Chondrocyte (in vitro differentiated cells): ENCODE measurements at places on chromosomes 7 and 10.

GRCh38 chr10:57579926-57580325 lies 687.8 kb downstream of the IPMK start:
- no peaks in the 10 kb centered on the region for H3K36me3 ChIP-seq
- no peak for DNase-seq
- no peak overlapping the region for H3K27ac ChIP-seq
- no peak overlapping the region for H3K4me3 ChIP-seq

DNA sequence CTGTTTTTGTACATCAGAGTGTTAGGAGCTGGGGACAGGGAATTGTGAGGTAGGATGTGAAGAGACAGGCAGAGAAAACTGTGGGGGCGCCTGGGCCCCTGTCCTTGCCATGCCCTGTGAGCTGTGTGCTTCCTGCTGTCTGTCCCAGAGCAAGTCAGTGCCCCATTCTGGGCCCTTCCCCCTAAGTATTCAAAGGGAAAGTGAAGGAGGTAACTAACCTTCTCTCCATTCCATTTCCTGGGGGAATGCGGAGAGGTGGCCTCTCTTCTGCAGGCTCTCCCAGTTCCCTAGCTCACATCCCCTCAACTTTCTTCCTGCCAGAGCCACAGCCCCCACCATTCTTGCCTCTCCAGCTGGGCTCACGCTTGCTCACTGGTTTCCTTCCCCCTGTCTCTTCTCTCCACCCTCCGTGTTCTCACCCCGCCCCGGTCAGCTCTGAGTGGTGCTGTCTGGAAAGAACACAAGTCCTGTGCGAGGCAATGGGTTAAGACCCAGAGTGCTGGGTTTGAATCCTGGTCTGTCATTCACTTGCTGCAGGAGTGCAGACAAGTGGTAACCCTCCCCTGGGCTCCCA lies 9.7 kb upstream of the VSIR start:
- DNase-seq, result peak; percentile 58
- H3K4me1 ChIP-seq, result no peaks in the 10 kb centered on the region
- H3K36me3 ChIP-seq, result no peaks in the 10 kb centered on the region
- H3K4me3 ChIP-seq, result no peak overlapping the region

DNA sequence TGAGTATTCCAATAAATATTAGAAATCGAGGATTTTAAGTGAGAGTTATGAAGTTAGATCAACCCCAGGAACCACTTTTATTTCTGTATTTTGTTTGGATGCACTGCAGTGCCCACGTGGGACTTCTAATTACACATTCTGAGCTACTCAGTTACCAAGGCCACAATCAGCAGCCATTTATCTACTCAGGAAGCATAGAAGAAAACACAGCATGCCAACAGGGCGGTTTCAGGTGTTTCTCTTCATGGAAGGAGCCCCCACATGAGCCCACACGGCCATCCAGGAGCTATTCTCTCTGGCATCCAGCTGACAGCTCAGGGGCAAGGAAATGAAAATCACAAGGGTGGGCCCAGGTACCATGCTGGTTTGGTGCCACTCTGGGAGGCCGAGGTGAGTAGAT lies 266.5 kb upstream of the MKLN1 start:
- no peak for DNase-seq
- H3K27ac ChIP-seq, result no peak overlapping the region
- H3K27me3 ChIP-seq, result no peaks in the 10 kb centered on the region
- H3K36me3 ChIP-seq, result peaks cover 2% of the 10 kb centered on the region

DNA sequence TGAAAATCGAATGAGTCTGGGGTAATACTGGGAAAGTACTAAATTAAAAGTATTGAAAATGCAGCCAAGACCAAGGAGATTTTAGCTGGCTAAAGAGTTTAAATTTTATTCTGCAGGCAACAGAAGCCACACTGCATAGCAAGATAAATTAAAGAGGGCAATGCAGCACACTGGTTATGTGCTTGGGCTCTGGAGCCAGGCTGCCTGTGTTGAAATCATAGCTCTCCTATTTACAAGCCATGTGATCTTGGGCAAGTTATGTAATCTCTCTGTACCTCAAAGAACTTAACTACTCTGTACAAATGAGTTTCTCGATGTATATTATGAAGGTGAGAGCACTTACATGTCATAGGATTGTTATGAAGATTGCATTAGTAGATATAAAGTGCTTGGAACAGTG lies 9.9 kb downstream of the SLC25A13 start:
- no peak overlapping the region for H3K4me3 ChIP-seq
- peaks cover 21% of the 10 kb centered on the region for H3K4me1 ChIP-seq
- no peak for DNase-seq
- no peak overlapping the region for H3K27ac ChIP-seq

DNA sequence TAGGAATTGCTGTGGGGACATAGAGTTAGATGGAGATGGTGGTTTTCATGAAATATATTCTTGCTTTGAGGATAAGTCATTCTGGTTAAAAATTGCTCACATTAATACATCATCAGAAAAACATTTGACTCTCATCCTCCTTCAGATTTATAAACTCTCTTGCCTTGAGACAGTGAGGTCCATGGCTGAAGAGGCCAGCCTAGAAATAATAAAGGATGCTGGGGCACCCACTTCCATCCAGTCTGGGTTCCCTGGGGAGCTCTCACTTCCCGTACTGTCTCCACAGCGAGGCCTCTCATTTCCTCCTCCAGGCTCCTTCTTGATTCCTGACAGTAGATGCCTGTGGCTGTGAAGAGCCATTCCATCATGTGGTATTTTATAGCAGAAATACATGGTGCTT lies 73.3 kb upstream of the PRKG1 start:
- no peak for DNase-seq
- peak overlapping the region; percentile 16 for H3K4me3 ChIP-seq
- peak overlapping the region; percentile 87 for H3K27ac ChIP-seq
- H3K27me3 ChIP-seq, result no peaks in the 10 kb centered on the region
- peaks cover 69% of the 10 kb centered on the region for H3K4me1 ChIP-seq

- peaks cover 4% of the 10 kb centered on the region for H3K36me3 ChIP-seq
- peaks cover 27% of the 10 kb centered on the region for H3K27me3 ChIP-seq
- H3K4me3 ChIP-seq, result no peak overlapping the region
- H3K27ac ChIP-seq, result no peak overlapping the region
Measured at GRCh38 chr10:13397052-13397451, 49.0 kb upstream of the SEPHS1 start.

DNA sequence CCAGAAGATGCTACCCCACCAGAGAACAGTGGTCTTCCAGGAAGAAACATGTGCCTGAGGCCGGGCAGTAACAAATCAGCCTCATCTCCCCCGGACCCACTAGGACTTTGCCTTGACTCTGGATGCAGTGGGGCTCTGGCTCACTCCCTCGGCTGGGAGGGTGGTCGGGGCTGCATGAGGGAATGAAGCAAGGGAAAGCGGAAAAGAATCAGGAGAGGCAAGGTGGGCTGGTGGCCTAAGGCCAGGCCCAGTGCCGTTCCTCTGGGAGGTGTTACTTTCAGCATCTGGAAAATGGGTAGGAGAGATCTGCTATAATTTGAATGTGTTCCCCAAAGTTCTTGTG lies 51.8 kb downstream of the CLEC2L start:
- no peak overlapping the region for H3K4me3 ChIP-seq
- H3K27me3 ChIP-seq, result no peaks in the 10 kb centered on the region
- no peak overlapping the region for H3K27ac ChIP-seq
- DNase-seq, result no peak
- no peaks in the 10 kb centered on the region for H3K4me1 ChIP-seq
- peaks cover 36% of the 10 kb centered on the region for H3K36me3 ChIP-seq

DNA sequence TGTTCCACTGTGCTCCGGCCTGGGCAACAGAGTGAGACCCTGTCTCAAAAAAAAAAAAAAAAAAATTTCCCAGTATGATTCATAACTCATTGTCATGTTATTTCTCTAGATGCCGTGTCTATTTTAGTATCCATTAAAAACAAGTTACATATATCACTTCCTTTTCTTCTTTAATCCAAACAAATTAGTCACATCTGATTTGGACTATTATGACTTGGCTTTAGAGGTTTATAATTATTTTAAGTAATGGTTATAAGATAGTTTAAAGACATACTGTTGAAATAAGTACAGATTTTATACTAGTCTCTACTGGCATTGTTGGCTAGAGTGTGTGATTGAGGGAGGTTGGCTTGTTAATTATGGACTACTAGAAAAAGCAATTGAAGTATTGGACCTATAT lies 53.3 kb downstream of the ZMYND11 start:
- peaks cover 16% of the 10 kb centered on the region for H3K36me3 ChIP-seq
- H3K27me3 ChIP-seq, result no peaks in the 10 kb centered on the region
- no peak overlapping the region for H3K4me3 ChIP-seq
- peaks cover 46% of the 10 kb centered on the region for H3K4me1 ChIP-seq

DNA sequence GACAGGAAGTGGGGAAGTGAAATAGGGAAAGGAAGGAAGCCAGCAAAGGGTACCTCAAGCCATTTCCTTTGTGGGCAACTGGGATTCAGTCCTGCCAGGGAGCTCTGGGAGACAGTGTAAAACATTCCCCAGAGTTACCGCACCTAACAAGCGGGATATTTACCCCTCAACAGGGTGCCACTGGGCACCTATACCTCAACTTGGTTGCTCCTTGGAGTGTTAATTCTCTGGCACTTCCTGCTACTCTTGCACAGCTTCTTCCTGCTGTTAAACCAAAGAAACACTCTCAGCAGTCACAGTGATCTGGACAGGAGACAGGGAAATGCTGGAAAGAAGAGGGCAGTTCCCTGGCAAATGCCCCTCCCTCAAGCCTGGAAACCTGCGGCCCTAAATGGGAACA lies 151.3 kb downstream of the REEP3 start:
- no peaks in the 10 kb centered on the region for H3K27me3 ChIP-seq
- H3K27ac ChIP-seq, result peak overlapping the region; percentile 28
- DNase-seq, result no peak
- H3K4me3 ChIP-seq, result no peak overlapping the region
- H3K4me1 ChIP-seq, result peaks cover 49% of the 10 kb centered on the region

DNA sequence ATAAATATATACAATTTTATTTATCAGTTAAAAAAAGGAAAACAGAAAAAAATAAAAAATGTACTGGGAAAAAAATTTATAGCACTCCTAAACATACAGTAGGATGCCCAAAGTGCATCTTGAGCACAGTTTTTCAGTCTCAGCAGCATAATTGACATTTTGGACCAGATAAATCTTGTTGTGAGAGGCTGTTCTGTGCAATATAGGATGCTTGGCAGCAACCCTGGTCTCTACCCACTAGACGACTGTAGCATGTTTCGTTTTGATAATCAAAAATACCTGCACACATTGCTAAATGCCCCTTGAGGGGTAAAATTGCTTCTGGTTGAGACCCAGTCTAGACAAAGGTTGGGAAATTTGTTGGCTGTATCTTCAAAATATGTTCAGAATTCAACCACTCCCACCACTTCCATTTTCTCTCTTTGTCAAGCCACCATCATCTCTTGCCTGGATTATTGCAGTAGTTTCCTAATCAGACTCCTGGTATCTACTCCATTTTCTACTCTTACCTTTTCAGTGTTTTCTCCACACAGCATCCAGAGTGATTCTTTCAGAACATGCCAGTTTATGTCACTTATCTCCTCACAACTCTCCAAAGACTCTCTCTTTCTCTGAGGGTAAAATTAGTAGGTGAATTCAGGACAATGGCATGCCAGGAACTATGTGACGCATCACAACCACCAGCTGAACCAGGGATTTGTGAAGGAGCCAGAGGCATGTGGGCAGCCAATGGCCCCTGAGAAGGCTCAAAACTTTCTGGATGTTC lies 91.4 kb downstream of the GPR85 start:
- peak overlapping the region; percentile 82 for H3K27ac ChIP-seq
- H3K27me3 ChIP-seq, result no peaks in the 10 kb centered on the region
- DNase-seq, result no peak
- no peaks in the 10 kb centered on the region for H3K36me3 ChIP-seq

GRCh38 chr10:120455004-120455403 lies 2.0 kb upstream of the PLPP4 start:
- H3K36me3 ChIP-seq, result no peaks in the 10 kb centered on the region
- H3K27me3 ChIP-seq, result peaks cover 35% of the 10 kb centered on the region
- H3K4me3 ChIP-seq, result no peak overlapping the region
- no peak for DNase-seq
- no peak overlapping the region for H3K27ac ChIP-seq

DNA sequence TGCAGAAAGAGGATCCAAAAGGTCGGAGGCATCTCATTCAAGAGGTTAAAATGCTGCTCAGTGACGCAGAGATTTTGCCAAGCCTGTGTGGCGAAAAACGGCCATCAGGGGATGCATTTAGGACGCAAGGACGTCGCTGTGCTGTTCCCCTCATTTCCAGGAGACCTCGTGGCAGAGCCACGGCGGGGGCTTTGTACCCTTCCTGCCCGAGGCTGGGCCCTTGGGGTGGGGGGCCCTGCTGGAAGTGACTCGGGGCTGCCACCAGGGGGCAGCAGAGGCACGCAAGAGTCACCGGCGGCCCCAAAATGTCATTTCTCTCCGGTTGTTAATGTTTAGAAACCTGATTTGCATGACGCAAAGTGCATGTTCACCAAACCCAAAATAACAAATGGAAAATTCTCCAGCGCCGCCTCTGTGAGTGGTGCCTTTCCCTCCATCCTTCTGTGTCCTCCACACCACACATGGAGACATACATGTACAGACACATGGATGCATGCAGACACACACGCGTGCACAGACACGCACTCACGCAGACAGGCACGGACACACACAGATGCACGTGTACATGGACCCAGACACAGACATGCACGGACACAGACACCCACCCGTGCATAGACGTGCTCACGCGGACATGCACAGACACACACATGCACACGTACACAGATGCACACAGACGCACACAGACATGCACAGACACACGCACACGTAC lies 51.0 kb upstream of the NKX6-2 start:
- peaks cover 33% of the 10 kb centered on the region for H3K27me3 ChIP-seq
- DNase-seq, result no peak

DNA sequence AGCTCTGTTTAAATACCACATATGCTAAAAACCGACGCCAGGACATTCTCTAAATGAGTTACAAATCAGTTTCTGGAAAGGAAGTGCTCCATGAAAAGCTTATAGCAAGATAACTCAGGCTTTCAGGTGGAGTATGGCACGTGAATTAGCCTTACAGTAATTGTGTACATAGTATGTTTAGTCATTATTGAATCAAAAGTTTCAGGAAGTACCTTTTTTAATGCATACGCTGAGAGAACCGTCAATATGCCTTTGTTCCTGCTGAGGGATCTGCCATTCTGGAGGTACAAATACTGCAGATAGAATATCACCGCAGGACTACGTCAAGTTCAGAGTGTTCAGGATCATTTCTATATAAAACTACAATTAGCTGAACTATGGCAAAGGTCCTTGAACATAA lies 45.7 kb downstream of the ANKMY2 start:
- DNase-seq, result no peak
- H3K27me3 ChIP-seq, result no peaks in the 10 kb centered on the region
- no peak overlapping the region for H3K27ac ChIP-seq

DNA sequence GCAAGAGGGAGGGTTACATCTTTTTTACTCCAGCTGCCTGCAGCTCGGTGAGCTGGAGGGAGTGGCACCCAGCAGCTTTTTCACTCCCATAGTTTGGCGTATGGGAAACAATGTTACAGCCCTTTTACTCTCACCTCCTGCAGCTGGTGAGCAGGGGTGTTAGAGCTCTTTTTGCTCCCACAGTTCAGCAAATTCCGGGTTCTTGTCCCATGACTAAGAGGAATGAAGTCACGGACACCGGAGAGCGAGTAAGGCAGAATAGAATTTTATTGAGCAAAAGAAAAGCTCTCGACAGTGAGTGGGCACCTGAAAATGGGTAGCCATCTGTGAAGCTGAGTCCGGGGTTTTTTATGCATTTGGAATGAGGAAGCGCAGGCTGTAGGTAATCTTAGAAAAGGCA lies 446.6 kb downstream of the GFRA1 start:
- H3K4me1 ChIP-seq, result peaks cover 7% of the 10 kb centered on the region
- H3K4me3 ChIP-seq, result no peak overlapping the region
- peaks cover 11% of the 10 kb centered on the region for H3K36me3 ChIP-seq
- no peaks in the 10 kb centered on the region for H3K27me3 ChIP-seq
